ENCODE measurements at places on chromosomes 1 and 21.

GRCh38 chr1:94595658-94596057 lies 54.1 kb upstream of the F3 start:
- no peak for DNase-seq

DNA sequence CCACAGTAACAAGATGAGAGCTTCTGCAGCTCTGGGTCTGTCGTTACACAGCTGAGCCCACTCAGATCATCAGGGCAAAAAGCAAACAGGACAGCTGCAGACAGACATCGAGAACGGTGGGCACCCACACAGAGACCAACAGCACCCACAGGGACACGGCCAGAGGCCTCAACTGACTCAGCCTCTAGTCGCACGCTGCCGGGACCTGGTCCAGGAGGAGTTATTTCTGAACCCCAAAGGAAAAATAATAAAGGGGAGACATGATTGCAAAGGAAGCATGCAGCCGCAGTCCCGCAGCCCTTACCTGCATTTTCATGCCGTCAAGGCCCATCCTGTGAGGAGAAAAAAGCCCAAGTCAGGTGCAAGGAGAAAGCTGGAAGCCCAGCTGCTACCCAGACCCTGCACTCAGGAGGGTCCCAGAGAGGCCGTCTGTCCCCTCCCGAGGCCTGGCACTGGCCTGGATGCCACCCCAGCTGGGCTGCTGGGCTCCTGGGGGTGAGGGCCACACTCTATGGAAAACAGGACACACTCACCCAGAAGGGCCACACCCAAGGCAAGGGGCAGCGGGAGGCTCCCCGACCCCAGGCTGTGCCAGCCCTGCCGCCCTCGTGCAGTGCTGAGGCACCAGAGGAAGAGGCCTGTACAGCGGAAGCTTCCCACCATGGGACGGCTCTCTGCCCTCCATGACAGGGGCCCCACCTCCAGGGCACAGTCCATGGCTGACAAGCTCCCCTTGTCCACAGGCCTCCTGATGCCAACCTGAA lies 15.7 kb downstream of the LSS start:
- DNase-seq: peak; percentile 3

DNA sequence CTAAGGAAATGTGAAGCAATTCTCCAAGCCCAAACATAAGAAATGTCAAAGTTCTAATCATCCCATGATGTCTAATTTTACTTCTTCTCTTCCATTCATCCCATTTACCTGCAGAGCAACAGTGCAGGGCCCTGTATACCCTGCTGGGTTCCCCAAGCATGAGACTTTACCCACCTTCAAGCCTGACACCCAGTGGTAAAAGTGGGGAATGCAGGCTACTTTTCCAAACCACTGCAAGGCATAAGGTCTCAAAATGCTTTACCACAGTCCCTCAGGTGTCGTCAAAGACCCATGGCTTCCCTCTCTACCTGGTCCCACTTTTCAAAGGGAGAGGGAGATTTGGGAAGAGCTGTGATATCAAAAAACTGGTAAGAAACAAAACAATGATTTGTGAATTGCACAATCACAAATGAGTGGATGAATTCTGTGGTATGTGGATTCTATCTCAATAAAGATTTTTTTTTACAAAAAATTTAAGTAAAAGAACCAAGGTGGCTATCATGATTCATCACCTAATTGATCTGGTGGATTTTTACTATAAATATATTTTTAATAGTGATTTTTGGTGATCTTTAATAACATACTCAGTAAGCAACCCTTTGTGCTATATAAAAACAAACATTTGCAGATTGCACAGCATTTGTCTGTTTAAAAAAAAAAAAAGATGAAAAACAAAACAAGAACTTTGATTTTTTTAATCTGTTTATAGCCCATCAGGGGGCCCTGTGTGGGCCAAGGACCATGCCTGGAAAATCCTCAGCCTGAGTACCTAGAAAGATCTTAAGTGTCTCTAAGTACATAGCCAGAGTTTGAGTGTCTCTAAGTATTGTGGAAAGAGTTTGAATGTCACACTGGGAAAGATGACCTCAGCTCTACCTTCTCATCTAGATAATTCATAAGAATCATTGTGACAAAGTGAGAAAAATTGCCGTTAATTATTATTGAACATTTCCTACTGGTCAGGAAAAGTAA lies 73.1 kb upstream of the GJB5 start:
- DNase-seq: peak; percentile 27

- no peak for DNase-seq
Measured at GRCh38 chr1:9652379-9653209, 1.1 kb downstream of the PIK3CD start.

DNA sequence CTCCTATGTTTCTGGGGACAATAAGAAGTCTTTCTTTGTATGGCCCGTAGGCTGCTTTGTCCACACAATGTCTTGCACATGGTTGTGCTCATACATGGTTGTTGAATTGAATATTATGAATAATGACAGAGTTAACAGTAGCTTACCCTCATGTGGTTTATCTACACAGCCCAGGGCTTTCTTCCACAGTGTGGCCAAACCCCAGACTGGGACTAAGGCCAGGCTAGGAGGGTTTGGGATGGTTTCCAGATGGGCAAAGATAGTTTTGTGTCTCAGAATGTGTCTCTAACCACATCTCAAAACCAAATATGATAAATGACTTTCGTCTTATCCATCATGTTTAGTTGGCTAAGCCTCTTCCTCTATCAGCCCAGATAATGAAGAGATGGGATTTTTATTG lies 65.2 kb downstream of the CACNA1E start:
- DNase-seq: no peak

- DNase-seq: no peak
Measured at GRCh38 chr1:13820456-13820855, 120.5 kb downstream of the PRDM2 start.

- no peak for DNase-seq
Measured at GRCh38 chr1:90198616-90199332, 203.9 kb downstream of the ZNF326 start.

- DNase-seq: no peak
Measured at GRCh38 chr1:217369271-217369981, 261.5 kb downstream of the GPATCH2 start.

DNA sequence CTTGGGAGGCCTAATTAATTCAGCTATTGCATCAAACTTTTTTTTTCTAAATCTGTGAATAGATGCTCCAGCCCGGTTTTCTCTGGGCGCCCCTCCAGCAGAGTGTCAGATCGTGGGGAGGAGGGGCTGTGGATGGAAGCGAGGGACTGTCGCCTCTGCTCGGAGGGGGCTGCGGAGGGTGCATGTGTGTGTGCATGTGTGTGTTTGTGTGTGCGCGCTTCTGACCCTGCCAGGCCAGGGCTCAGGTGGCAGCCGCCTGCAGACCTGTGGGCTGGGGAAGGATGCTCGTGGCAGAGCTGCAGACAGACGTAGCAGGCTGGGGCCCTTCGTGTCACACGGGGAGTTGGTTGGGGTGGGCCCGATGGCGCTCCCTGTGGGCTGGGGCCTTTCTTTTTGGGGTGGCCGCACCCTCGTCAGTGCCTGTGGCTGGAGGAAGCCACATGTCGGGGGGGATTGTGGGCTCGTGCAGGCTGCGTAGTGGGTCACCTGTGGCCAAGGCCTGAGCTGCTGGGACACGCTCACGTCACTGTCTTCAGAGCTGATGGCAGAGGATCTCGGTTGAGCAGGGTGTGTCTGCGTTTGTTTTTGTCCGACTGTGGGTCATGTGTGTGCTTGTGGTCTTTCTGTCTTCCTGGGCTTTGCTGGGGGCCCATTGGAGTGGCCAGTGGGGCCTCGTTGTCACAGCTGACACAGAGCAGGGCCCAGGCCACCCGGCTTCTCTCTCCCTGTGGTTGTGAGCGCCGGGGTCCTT lies 2.8 kb downstream of the SKI start:
- DNase-seq: no peak

GRCh38 chr1:2081326-2081885 lies 31.2 kb downstream of the PRKCZ start:
- no peak for DNase-seq

DNA sequence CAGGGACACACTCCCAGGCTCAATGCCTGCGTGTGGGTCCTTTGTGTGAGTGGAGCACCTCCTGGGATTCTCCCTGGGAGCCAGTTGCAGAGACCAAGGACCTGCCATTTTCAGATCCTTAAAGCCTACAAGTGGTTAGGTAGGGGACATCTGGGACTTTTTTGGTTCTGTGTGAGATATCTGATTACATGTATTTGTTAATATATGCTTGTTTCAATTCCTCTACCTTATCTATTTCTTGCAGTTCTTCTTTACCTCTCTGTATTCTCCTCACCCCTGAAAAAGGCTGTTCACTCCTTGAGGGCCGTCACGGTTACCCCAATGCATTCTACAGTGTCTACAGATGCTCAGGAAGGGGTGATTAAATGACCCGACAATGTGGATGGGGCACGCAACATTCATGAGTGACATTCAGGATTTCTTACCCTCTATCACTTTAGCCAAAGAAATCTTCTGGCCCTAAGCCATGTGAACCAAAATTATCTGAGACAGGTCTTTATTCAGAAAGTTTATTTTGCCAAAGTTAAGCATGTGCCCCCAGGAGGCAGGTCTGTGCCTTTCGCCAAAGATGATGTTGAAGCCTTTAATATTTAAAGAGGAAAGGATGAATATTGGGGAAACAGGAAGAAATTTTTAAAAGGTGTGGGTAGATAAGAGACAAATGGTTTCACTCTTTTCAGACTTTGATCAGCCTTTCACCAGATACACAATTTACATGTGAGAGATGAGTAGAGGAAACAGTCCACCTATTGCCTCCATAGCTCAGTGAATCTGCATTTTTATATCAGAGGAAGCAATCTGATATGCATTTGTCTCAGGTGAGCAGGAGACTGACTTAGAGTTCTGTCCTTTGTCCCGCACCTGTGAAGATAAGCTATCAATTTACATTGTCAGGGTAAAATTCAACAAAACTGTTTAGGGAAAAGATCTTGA lies 44.6 kb upstream of the MPZL1 start:
- DNase-seq: no peak

GRCh38 chr1:41891199-41891896 lies 27.4 kb downstream of the HIVEP3 start:
- DNase-seq: peak; percentile 58
